Epithelial cell of proximal tubule (primary cell): ENCODE measurements at places on chromosomes 1 and 21. TPM values are rescaled to one million over a fixed set of nuclear protein-coding genes. Genes with fewer than 3 reads are reported as not detected.

ZMYM1 gene
- total RNA-seq: 12.6 and 12.8 TPM in 2 replicates

IVL gene
- 0.35 and 2.1 TPM in 2 replicates for total RNA-seq

FMO3 gene
- not detected in 2 replicates for total RNA-seq

HEYL gene
- total RNA-seq: 0.14 and 1.3 TPM in 2 replicates

SPRR3 gene
- total RNA-seq: not detected in 2 replicates

IFI44L gene
- 0.51 and 3.6 TPM in 2 replicates for total RNA-seq
